ENCODE measurements at places on chromosomes 7 and 10. TPM values are rescaled to one million over a fixed set of nuclear protein-coding genes. Genes with fewer than 3 reads are reported as not detected.

Gene FOXI2
- total RNA-seq, result under 0.01 TPM

Gene MGMT
- total RNA-seq, result 48.4 TPM

Gene ATG9B
- not detected for total RNA-seq

Gene ABCB4
- 409 TPM for total RNA-seq

Gene ITPRID1
- not detected for total RNA-seq

Gene C10orf143
- 0.67 TPM for total RNA-seq

Gene ENO4
- 0.08 TPM for total RNA-seq

Gene DRGX
- total RNA-seq, result not detected

Gene GOLGA7B
- total RNA-seq, result 0.05 TPM

Gene REEP3
- 12.8 TPM for total RNA-seq

Gene LANCL2
- total RNA-seq, result 11.9 TPM

Gene TUBAL3
- not detected for total RNA-seq

Gene AMPH
- total RNA-seq, result 0.19 TPM

Gene SYT15B
- 0.14 TPM for total RNA-seq

Gene RAMP3
- total RNA-seq, result 30.0 TPM

Gene STEAP1B
- 0.28 TPM for total RNA-seq

Gene PLPP4
- 2.8 TPM for total RNA-seq

Gene SCIN
- total RNA-seq, result 0.23 TPM

Gene MEOX2
- total RNA-seq, result 0.70 TPM

Gene AIMP2
- 28.7 TPM for total RNA-seq

Gene WNT2
- 2.0 TPM for total RNA-seq

Gene WIPF3
- total RNA-seq, result not detected

Gene SLC26A3
- under 0.01 TPM for total RNA-seq

Gene DMTF1
- 35.3 TPM for total RNA-seq

Gene GRID1
- total RNA-seq, result 0.14 TPM

Gene ELN
- total RNA-seq, result 16.3 TPM

Gene ARPC1B
- total RNA-seq, result 111 TPM

Gene P4HA1
- total RNA-seq, result 26.3 TPM

Gene FFAR4
- total RNA-seq, result 0.17 TPM

Gene AQP1
- total RNA-seq, result 76.3 TPM

Gene HOXA4
- total RNA-seq, result 0.17 TPM

Gene H2AZ2
- 85.2 TPM for total RNA-seq

Gene ASZ1
- not detected for total RNA-seq
